Activated naive CD8-positive, alpha-beta T cell treated with anti-CD3 and anti-CD28 coated beads for 36 hours (primary cell): ENCODE measurements at places on chromosomes 12 and 14.

DNA sequence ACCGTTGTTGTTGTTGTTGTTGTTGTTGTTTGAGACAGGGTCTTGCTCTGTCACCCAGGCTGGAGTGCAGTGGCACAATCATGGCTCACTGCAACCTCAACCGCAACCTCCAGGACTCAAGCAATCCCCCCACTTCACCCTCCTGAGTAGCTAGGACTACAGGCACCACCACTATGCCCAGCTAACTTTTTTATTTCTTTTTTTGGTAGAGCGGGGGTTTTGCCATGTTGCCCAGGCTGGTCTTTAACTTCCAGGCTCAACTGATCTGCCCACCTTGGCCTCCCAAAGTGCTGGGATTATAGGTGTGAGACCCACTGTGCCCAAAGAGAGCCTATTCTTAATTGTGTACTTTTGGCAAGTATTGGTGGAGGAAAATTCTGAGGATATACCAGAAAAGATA, 25.7 kb downstream of the MOK start:
- DNase-seq, result no peak

- DNase-seq, result no peak
Measured at GRCh38 chr12:50065726-50066310, 8.4 kb downstream of the ASIC1 start.

- no peak for DNase-seq
Measured at GRCh38 chr14:78074561-78074960, 95.6 kb upstream of the NRXN3 start.

- no peak for DNase-seq
Measured at GRCh38 chr12:54460317-54460923, 13.0 kb downstream of the GTSF1 start.

- DNase-seq, result no peak
Measured at GRCh38 chr14:58731465-58732293, 93.9 kb downstream of the DACT1 start.

DNA sequence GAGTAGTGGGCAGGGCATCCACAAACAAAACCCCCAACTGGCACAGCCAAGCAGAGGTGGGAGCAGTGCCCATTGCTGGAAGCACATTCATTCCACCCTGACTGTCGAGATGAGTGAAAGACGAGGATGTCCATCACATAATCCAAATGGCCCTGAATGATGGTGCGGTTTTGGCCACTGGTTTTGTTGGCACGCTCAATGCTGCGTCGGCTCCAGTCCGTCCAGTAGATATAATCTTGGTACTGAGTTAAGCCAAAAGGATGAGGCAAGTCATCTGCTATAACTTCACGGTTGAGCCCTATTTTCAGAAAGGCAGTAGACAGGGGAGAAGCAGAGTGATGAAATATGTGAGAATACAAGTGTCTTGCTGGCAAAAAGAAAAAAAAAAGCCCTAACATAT, 88.1 kb downstream of the BCL2L14 start:
- no peak for DNase-seq

- DNase-seq, result no peak
Measured at GRCh38 chr12:17062267-17063036, 456.5 kb upstream of the LMO3 start.

DNA sequence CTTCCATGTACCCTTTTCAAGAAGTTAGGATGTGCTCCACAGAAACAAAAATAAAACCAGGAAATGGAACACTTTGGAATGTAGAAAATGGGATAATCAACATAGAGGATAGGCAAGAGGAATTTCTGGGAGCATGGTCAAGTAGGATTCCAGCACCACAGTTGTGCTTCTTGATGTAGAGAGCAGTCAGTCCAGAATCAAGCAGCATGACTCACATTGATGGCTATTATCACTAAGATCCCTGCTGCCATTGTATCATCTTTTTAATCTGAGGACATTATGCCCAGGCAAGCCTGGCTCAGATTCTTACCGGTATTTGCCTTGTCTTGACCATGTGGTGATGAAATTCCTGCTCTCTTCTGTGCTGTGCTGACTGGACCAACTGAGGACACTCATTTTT, 5.7 kb downstream of the ETFRF1 start:
- no peak for DNase-seq

GRCh38 chr14:104139460-104140212, 1.2 kb downstream of the KIF26A start:
- no peak for DNase-seq

DNA sequence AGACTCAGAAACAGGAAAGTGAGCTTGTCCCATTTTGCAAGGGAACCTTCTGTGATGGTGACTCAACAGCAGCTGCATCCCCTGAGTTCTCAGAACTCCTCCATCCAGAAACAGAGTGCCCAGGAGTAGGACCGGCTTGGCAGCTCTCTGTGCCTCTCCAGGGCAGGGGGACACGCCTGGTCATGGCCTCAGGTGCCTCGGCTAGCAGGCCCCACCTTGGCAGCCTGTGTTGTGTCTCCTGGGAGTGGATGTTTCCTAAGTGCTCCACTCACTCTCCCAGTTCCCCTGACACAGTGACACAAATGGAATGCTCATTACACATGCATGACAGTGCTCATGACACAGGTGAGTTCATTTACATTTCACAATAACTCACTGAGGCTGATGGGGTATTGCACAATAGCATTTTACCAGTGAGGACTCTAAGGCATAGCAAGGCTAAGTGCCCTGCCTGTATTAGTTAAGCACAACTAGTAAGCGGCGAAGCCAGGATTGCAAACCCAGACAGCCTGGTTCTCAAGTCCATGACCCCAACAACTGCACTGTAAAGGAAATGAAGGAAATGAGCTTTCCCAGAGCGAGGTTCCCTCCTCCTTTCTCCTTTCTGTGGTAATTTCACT, 47.4 kb downstream of the CALM1 start:
- DNase-seq, result no peak

DNA sequence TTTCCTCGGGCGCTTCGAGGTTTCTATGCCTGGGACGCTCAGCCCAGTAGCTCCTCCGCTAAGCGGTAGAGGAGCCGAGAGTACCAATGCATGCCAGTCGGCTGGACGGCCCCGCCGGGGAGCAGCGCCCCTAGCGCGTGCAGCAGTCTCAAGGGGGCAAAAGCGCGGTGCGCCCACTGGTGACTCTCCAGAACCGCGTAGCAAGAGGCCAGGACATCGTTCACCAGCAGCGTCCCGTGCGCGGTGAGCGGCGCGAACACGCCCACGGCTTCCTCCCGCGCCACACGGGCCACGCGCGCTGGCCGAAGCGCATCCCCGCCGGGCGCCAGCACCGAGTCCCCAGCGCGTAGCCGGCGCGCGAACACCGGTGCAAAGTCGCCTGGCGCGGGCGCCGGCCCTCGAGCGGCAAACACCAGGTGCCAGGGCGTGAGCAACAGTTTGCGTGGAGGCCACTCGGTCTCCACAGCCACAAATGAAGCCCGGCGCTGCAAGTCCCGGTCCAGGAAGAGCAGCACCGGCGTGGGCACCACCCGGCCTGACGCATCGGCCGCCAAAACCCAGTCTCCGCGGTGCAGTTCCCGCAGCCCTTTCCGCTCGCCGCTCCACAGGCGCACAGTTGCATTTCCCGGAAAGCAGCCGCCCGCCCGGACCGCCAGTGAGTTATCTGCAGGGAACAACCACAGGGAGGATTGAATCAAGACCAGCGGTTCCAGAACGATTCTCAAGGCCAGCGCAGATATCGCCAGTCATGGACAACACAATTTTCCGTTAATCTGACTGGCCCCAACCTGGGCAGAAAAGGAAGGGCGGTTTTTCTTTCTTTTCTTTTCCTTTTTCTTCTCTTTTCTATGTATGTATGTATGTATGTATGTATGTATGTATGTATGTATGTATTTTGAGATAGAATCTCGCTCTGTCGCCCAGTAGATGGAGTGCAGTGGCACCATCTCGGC, 4.5 kb downstream of the DHH start:
- DNase-seq, result peak; percentile 50

- DNase-seq, result no peak
Measured at GRCh38 chr12:119178544-119179334, at the start of gene HSPB8. TSS of gene HSPB8 (plus strand) at chr12:119178931. CDS start at chr12:119179313, 382 bp downstream.

- no peak for DNase-seq
Measured at GRCh38 chr12:41917938-41918341, 226.7 kb downstream of the GXYLT1 start.

DNA sequence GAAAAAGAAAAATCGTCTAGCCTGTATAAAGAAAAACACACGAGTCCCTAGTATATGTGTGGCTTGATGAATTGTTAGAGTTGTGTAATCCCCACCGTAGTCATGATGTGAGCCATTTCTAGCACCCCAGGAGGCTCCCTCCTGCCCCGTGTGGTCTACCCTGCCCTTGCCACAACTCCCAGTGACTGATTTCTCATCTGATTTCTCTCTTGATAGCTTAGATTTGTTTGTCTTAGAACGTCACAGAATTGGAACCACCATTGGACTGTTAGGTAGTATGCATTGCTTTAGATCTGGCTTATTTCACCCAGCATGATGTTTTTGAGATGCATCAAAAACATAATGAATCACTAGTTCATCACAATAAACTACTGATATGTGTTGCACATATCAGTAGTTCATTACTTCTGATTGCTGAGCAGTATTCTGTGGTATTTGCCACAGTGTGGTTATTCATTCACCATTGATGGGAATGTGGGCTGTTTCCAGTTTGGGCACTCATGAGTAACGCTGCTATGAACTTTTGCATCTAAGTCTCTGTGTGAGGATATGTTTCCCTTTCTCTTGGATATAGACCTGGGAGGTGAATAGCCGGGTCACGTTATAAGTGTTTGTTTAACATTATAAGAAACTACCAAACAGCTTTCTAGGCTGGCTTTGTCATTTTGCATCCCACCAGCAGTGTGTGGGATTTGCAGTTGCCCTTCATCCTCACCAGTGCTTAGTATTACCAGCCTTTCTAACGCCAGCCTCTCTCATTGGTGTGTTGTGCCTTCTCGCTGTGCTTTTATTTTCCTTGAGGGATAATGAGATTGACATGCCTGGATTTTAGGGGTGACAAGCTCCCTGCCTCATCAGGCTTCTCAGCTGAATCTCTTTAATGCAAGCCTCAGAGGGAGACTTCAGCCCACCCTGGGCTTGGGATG, 31.9 kb upstream of the NCOR2 start:
- DNase-seq, result no peak

DNA sequence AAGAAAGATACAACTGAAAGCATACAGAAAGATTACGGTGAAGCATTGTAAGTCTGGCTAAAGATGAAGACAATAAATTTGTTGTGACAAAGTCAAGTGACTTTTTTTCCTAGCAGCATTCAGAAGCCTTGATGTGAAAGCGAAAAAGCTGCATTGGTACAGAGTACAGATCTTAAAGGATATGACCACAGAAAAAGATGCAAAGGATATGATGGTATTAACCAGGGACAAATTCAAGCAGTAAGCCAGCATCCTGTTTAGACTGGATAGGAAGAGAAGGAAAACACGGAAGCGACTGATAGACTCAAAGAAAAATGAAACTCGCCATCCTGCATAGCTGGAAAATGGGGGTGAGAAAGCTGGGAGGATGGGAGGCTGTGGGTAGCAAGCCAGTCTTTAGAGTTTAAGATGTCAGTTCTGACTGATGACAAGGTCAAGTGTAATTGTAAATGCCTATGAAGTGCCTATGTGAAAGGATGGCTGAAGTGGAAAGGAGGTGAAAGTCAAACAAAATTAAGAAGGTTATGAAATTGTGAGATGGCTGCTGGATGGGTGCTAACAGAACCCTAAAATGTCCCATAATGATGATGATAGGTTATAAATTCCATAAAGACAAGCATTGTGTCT, 92.4 kb downstream of the PHLDA1 start:
- no peak for DNase-seq

DNA sequence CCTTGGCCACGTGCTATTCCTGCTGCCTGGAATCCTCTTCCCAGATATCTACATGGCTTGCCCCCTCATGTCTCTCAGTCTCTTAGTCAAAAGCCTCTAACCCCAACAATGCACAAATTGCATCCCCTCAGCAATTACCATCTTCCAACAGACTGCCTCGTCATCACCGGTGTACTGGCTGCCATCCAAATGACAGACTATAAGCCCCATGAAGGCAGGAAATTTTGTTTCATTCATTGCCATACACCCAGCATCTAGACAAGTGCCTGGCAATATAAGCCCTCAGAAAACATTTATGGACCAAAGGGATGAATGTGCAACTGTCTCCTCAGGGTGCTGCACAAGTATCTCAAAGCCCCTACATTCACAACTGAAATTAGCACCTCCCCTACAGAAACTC, 5.8 kb downstream of the GLT8D2 start:
- DNase-seq, result no peak

DNA sequence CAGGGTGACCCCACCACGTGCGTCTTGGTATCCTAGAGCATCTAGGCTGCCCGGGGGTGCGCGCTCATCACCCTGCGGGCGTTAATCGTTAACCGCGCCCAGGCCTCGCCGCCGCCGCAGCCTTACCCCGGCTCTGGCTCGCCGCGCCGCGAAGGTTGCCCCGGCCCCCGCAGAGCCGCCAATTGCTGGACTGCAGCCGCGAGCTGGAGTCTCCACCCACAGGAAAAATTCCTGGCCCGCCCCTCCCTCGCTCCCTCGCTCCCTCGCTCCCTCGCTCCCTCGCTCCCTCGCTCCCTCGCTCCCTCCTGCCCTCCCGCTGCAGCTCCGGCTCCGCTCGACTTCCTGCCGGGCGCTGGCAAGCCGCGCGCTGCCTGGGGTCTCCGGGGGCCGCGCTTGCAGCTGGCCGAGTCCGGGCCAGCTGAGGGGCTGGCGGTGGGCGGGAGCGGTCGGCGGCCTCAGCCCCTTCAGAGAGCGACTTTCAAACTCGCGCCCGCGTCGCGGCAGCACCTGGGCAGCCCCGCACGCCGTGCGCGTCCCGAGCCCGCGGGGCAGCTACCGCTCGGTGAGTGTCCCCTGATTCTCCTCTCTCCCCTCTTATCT, at the start of gene PLEKHG3:
PLEKHG3 (plus strand) TSS at position 282 of the 600 bp plus-strand sequence. CDS start 23,208 bp downstream, outside the sequence.
- peak; percentile 25 for DNase-seq

- DNase-seq, result no peak
Measured at GRCh38 chr14:22651586-22651985, 7.4 kb upstream of the OR6J1 start.

DNA sequence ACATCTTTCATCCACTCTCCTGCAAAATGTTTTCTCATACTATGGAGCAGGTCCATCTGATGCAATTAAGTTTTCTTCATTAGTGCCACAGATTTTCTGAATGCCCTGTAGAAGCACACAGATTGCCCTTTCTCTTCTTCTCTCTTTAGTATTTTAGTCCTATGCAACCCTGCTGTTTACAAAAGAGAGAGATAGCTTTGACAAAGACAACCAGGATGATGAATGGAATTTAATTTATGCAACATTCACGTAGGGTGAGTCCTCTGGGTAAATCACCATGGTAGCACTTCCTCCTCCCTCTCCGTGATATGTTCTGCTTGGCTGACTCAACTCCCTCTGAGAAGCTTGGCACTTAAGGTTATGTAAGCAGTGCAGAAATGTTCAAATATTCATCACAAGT, 400.9 kb upstream of the PDE3A start:
- no peak for DNase-seq

DNA sequence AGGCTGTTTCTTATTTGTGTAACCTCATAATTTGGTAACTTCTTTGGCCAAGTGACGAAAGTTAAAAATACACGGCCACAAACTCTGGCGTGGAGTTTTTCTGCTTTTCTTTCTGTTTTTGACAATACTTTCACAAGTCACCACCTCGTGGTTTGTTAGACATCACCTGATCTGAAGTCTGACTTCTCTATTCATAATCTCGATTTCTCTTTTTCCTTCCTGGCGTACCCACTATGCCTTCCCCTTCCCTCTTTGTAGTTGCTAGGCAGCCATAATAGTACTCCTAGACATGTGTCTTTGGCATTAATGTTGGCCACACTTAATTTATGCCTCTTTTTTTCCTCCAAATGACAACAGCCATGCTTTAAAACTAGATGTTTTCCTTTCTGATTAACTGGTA, 97.6 kb downstream of the POLR3B start:
- DNase-seq, result no peak

GRCh38 chr12:85874031-85874461, at the start of gene NTS:
TSS of gene NTS (plus strand) at chr12:85874295. CDS start at chr12:85874404, 109 bp downstream.
- DNase-seq, result no peak
